ENCODE measurements at places on chromosomes 5 and 9.

- DNase-seq: no peak
Observed at GRCh38 chr9:91690540-91691249, 259.3 kb downstream of the ROR2 start.

DNA sequence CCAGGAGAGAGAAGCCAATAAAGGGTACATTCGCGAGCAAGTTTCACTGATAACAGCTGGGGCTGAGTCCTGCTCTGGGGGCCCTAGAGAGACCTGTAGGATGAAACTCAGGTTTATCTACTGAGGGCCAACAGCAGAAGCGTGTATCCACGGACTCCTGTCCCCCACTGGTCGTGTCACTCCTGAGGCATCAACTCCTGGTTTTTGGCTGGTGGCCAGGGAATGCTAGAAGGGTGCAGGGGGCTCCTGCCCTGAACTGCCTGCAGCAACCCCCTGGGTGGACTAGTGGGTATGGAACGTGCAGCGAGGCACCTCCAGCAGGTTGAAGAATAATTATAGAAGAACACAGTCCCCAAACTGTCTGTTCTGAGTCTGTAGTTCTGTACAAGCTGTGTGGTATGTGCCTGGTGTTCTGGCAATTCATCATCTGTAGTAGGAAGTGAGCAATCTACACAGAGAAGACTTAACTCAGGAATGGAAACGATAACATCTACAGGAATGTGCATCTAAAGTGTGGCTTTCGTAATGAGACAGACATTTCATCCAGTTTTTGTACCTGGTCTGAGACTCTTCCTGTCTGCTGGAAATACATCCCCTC, 64.5 kb upstream of the GNA14 start:
- DNase-seq: no peak

GRCh38 chr5:116739571-116739970, 164.9 kb upstream of the SEMA6A start:
- no peak for DNase-seq

DNA sequence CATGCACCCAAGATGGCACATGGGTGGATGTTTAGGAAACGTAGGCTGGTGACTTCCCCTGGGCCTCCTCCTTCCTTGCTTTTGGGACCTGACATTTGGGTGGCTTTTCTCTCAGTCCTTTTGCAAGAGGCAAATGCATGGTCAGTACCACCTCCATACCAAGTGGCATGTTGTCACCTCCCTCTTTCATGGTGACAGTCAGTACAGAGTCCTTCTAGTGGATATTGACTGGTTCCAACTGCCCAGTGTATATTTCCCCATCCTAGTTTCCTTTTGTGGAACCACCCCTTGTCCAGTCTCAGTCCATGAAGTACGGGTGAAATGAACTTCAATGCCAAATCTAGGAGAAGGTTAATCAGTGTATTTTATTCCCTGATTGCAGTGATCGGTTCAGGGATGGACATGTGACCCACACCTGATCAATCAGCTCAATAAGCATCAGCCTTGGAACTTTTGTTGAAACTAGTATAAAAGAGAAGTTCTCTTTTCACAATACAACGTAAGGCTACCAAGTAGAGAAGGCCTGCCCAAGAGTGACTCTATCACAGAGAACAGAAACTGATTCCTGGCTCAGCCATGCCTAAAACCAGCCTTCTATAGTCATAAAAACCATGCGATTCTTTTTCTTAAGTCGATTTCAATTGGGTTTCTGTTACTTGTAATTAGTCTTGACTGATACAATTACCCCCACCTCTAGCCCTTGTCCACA, 143.4 kb upstream of the KLF9 start:
- DNase-seq: no peak

- no peak for DNase-seq
Observed at GRCh38 chr5:90898326-90899013, 339.9 kb downstream of the ADGRV1 start.

DNA sequence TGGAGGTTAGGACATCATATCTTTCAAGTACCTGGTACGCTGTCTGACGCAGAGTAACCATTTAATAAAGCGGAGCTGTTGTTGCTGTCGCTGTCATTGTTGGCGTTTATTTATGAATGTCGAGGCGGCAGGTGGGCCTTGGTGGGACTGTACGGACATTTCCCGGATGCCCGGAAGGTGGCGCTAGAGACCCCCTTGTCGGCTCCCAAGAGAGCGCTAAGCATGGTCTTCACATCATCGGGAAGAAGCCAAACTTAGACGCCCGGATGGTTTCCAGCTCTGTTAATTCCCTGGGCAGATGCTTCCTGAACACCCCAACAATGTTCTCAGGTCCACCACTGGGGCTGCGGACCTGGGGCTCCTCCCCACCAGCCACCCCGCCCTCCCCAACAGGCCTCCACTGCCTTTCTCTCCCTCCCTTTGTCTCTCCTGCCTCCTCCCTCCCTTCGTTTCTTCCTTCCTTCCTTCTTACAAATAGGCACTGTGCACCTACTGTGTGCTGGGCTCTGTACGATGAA, 54.1 kb downstream of the DUSP1 start:
- DNase-seq: peak; percentile 84

GRCh38 chr5:60700416-60700757, 421 bp upstream of the DEPDC1B start:
- DNase-seq: peak; percentile 45

- no peak for DNase-seq
Observed at GRCh38 chr5:31119938-31120641, 73.4 kb upstream of the CDH6 start.

DNA sequence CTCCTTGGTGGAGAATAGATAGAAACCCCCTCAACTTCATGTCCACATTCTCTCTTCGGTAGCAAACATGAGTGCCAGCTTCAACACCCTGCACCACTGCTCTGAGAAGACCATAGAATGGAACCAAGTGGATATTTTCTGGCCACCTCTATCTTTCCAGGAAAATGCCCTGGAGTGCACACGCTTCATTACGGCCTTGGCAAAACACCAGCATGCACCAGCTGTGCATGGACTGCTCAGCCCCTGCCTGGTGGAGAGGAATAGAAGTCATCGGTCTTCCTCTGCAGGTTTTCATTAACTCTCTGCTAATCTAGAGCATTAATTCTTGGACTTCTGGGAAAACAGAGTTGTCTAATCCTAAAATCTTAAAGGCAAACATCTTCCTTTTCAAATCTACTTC, 211.6 kb upstream of the TMEM161B start:
- DNase-seq: no peak

DNA sequence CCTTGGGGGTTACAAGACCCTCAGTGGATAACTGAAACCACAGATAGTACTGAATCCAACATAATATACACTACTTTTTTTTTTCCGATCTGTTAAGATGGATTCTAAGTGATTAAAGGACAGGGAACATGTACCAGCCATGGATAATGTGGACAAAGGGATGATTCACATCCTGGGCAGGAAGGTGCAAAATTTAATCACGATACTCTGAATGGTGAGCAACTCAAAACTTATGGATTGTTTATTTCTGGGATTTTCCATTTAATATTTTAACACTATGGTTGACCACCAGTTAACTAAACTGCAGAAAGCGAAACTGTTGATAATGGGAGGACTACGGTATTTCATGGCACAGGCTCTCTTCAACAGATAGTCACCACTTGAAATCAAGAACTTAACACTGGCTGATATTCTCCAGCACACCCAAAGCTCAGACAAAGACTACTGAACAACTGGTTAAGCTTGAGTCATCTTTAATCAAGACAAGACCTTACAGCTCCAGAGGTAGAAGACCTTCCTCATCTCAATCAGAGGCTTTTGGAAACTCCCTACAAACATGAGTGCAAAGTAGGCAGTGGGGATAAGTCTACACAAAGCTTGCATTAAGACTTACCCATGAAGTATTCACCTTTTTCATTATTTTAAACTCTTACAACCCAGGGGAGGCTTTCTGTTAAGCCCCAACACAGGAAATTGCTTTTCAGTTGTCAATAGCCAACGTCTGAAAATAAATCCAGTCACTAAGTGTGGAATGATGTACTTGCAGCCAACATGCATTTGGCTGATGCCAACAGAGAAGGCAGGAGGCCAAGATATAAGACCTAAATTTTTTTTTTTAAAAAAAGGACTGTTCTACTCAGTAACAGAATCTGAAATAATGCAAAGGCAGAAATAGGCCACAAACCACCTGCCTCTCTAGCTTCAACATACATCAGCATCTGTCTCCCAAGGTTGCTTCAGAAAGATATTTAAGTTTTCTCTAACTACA, 78.7 kb downstream of the ELAVL2 start:
- no peak for DNase-seq

- DNase-seq: no peak
Observed at GRCh38 chr9:2966565-2967300, 122.8 kb upstream of the PUM3 start.

- DNase-seq: no peak
Observed at GRCh38 chr9:129866394-129867135, 31.3 kb downstream of the USP20 start.

DNA sequence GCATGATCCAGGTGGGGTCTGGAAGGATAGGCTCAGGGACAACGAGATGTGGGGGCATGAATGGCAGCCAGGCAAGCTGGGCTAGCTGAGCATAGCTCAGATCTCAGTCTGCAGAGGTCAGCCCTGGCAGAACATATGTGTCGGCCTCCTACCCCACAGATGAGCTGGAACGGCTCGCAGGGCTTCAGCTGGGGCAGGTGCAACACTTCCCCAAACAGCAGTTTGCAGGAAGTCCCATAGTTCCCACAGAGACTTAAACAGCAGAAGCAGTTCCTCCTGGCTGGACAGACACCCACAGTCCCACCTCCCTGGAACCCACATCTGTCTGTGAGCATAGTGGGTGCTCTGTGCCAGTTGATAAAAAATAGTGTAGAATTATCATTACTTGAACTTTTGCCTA, 404.6 kb downstream of the GADD45G start:
- no peak for DNase-seq

DNA sequence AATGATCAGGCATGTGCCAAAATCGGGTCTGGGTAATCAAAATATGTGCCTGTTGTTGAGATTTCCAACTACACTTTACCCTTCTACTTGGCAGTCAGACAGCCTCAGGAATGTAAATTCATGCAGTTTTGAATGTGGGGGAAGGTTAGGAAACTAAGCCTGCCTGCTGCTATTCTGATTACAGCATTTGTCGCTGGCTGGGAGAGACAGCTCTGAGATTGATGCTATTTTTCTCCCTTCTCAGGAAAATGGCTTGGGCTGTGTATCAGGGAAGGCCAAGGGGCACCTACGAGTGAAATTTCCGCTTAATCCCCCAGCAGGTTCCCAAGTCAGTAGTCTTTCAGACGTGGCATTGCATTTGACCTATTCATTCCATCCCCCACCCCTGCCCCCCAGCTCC, 3.6 kb upstream of the RGS7BP start:
- DNase-seq: peak; percentile 12
